ENCODE measurements at places on chromosomes 16 and 17. TPM values are rescaled to one million over a fixed set of nuclear protein-coding genes. Genes with fewer than 3 reads are reported as not detected.

GRCh38 chr16:1363501-1364041 lies 11.8 kb downstream of the GNPTG start:
- DNase-seq = no peak

DNA sequence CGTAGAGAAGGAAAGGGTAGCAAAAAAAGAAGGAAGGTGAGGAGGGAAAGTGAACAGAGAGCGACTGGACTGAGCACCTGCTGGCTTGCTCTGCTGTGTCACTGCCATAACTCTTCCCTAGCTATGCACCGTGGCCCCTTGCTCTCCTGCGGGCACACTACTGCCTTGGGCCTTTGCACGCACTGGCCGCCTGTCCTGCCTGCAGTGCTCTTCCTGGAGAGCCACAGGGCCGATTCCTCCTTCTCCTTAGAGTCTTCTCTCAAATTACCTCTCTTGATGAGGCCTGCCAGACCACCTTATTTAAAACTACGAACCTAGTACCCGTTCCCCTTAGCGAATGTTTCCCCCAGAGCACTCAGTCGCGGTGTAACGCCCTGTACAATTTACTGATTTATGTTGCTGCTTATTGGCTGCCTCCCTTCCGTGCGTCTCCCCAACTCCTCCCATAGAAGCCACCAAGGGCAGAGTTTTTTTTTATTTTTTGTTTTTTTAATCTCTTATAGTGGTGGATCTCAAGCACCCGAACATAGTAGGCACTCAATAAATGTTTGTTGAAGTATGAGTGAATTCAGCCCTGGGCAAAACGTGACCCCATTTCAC lies 70.3 kb downstream of the RAI1 start:
- no peak for DNase-seq

GRCh38 chr17:81665205-81666091 lies 957 bp downstream of the OXLD1 start:
- DNase-seq = no peak

GRCh38 chr17:50079334-50080095 lies 15.6 kb upstream of the PDK2 start:
- DNase-seq = peak; percentile 78

DNA sequence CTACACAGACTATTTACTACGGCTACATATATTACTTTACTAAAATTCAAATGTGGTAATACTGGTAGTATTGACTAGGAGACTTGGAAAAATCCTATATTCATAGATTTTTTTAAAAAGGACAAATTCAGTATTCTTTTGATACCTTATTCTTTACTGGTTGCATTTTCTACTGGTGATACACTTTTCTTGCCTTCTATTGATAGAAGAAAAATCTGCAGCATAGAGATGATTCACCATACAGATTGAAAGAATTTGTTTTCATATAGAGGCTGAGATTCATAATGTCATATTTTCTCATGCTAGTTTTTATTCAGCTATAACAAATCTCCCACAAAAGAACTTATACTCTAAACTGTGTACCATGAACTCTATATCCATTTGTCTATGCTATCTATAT lies 195.4 kb upstream of the C17orf78 start:
- DNase-seq = no peak

GRCh38 chr17:50501054-50501453 lies 7.2 kb upstream of the MYCBPAP start:
- DNase-seq = no peak

- no peak for DNase-seq
Observed at GRCh38 chr16:24957887-24958286, 57.3 kb downstream of the ARHGAP17 start.

GRCh38 chr17:58279016-58279711 lies 1.6 kb downstream of the MPO start:
- no peak for DNase-seq

DNA sequence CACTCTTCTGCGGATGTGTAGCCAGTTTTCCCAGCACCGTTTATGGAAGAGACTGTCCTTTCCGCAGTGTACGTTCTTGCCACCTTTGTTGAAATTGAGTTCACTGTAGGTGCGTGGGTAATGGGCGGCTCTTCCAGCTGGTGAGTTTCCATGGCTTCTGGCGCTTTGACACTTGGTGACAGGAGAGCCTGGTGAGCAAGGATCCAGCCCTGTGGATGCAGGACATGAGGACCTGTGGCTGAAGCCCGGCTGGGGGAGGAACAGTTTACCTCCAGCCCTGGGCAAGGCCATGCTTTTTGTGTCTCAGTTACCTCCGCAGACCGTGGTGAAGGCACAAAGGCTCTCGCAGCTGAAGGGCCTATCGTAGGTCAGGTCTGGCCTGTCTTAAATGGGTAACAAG lies 166.5 kb downstream of the LAT start:
- no peak for DNase-seq

STX1B gene
- total RNA-seq = not detected

DNA sequence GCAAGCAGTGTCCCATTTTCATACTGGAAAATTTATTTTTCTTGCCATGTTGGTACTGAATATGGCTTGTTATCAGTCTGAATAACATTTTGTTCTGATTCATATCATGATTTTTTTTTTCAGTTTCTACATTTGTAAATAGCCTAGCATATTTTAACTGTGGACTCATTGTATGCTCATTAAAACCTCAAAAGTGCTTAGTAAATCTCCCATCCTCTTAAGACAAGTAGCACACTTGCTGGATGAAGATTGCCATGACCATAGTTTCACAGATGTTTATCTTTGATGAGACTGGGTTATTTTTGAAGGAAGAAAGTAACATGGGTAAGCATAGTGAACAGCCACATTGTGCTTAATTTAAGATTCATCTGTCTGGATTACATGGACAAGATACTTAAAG lies 878 bp downstream of the KRT10 start:
- DNase-seq = no peak

DNA sequence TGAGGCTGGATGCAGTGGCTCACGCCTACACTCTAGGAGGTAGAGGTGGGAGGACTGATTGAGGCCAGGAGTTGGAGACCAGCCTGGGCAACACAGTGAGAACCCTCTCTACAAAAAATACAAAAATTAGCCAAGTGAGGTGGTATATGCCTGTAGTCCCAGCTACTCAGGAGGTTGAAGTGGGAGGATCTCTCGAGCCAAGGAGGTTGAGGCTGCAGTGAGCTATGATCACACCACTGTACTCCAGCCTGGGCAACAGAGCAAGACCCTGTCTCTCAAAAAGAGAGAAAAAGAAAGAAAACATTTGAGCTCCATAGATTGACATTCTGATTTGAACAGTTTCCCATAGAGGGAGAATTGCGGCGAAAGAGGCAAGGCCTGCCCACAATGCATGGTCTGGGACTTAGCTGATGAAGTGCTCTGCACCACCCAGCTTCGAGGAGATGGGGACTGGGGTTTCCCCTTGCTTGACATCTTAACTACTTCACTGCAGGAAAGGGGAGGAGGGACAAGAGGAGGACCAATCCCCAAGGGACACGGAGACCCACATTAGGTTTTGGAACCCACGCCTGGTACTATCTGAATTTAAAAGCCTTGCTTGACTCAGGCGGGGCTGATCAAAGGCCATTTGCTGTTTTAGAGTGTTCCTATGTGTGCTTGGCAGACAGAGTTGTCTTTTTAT lies 21.7 kb downstream of the MSI2 start:
- DNase-seq = no peak

- DNase-seq = no peak
Observed at GRCh38 chr16:89050119-89050867, 43.4 kb upstream of the ACSF3 start.

GRCh38 chr16:79286646-79287423 lies 313.7 kb downstream of the MAF start:
- DNase-seq = no peak

RABEP2 gene
- 13.7 TPM for total RNA-seq

DNA sequence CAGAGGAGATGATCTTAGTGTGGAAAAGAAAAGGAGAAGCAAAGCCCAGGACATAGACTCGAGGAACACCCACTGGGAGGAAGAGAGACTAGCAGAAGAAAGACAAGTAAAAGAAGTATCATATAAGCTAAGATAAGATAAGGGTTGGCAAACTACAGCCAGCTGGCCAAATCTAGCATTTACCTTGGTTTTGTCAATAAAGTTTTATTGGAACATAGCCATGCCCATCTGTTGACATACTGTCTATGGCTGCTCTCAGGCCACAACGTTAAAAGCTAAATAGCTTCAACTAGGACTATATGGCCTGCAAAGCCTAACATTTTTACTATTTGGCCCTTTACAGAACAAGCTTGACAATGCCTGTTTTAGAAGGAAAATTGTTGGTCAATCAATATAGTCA lies 166.4 kb upstream of the AXIN2 start:
- DNase-seq = no peak

GAST gene
- total RNA-seq = not detected

- DNase-seq = no peak
Observed at GRCh38 chr17:43598357-43599045, 52.4 kb upstream of the ETV4 start.

AHSP gene
- total RNA-seq = not detected

SLC35G6 gene
- not detected for total RNA-seq

DNA sequence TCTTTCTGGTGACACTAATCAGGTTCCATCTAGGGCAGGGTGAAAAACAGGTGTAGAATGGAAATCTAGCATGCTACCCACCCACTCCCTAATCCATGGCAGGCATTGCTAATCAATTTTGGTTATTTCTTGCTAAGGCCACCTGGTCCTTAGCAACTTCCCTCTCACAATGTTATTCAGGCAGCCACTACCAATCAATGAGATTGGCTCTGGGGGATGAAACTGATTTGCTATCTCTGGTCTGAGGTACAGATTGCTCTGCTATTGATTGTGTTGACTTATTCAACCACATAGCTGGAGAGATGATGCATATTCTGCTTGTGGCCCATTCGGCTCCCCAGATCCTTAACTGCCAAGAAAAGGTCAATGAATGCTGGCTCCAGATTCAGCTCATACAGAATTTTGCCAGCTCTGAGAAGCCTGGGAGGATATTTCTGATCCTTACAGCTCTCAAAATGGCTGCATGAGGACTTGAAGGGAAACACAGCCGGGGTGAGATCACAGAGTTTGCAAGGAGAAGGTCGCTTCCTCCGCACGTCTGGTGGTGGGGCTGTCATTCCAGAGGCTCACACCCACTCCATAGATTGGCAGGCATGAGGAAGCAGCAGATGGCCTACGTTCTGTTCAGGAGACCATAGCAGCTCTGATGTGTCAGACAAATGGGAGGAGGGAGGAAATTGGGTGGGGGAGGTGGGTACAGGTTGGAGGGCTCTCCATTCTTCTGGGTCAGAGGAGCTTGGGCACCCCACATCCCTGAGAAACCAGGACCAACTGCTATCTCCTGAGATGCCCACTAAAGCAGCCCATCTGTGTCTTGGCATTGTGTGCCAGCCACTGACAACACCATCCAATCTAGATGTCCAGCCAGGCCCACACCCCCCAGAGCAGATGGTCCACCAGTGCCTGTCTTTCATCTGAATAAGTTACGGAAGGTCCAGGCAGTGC lies 22.3 kb downstream of the SEZ6 start:
- DNase-seq = no peak

PDE6G gene
- total RNA-seq = not detected

- peak; percentile 73 for DNase-seq
Observed at GRCh38 chr17:64736804-64737492, 74.8 kb upstream of the SMURF2 start.
